ENCODE measurements at places on chromosomes 6 and 20.

GRCh38 chr20:33602826-33603590 lies 59.1 kb upstream of the C20orf144 start:
- DNase-seq = peak; percentile 40

GRCh38 chr6:31567531-31568370 lies 4.3 kb upstream of the LTA start:
- peak; percentile 83 for DNase-seq

- DNase-seq = no peak
Measured at GRCh38 chr6:11196511-11197174, 35.8 kb downstream of the NEDD9 start.

DNA sequence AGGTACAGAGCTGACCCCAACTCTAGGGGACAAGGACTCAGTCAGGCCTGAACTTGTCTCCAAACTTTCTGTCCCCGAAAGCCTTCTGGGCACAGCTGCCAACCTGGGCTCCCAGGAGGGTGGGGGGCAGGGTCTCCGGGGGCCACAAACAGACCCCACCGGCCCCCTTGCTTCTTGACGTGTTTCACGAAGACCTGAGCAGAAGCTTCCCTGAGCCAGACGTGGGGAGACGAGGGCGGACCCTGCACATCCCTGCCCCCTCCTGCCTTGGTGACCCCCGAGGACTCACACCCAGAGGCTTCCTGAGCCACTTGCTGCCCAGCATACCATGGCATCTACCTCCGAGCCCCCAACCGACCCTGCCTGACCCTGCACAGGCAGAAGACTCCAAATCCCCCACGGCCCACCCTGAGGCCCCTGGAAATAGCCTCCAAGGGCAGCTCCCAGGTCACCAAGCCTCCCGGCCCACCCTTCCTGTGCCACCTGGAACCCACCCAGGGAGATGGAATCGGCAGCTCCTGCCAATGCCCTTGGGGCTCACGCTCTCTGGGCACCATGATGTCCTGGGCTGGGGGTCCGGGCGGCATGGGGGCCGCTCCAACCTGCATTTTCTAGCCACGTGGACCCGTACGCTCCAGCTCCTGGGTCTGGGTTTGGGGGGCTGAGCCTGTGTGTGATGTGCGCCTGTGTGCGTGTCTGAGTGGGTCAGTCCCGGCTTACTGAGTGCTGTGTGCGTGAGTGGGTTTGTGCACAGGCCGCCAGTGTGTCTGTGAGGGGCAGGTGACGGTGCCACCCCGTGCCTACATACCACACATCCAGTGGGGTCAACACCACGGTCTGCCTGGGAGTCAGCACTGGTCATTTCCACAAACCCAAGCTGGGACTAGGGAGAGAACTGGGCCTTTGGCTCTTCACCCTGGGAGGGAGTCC lies 2.5 kb upstream of the PTK6 start:
- DNase-seq = no peak

GRCh38 chr6:47086051-47086770 lies 44.1 kb upstream of the ADGRF1 start:
- DNase-seq = no peak

- DNase-seq = no peak
Measured at GRCh38 chr20:62695448-62696414, 12.9 kb upstream of the NTSR1 start.

DNA sequence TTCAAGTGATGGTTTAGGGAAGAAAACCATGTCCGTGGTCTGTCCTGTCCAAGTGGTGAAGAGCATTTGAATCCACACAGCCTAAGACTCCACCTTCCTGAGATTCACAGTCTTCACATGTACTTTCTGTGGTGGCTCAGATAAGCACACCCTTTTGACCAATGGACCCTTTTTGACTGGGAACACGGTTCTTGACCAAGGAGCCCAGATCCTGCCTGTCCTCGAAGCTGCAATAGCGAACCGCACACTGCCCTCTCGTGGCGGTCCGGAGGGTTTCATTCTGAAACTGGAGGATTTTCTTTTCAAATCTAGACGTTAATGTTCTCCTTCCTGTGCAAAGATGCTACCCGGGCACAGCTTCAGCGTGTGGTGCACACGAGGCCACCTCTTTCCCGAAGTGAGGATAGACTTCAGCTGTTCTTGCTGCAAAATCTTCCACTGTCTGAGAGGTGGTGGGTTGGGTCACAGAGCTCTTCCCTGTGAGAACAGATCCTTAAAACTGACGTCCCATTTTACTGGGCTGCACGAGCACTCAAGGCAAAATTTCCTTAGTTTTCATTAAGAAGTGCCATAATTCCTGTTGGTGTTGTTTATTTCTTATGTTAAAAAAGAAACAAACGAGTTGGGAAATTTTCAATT lies 90.5 kb downstream of the SYNJ2 start:
- DNase-seq = peak; percentile 75

DNA sequence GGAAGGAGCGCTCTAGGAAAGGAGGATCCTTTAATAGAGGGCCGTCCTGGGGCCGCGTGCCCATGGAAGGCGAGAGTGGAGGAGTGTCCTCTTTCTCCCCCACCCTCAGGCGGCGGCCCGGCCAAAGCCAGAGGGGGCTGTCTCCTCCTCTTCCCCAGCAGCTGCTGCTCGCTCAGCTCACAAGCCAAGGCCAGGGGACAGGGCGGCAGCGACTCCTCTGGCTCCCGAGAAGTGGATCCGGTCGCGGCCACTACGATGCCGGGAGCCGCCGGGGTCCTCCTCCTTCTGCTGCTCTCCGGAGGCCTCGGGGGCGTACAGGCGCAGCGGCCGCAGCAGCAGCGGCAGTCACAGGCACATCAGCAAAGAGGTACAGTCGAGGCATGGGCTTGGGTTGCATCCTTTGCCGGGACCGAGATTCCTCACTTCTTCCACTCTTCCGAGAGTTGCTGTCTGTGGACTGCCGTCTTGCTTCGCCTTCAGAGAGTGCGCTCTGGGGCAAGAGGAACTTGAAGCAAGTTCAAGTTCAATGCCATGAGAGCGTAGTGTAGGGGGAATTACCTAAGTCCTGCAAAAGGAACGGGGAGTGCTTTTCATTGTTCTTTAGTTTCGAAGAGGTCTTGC lies at the start of gene LAMA2:
Gene LAMA2, plus strand, starts transcription at position 148 of the 621 bp plus-strand sequence. Its CDS starts 108 bp downstream, at position 256.
- no peak for DNase-seq

GRCh38 chr6:56420296-56420695 lies 172.9 kb upstream of the COL21A1 start:
- no peak for DNase-seq

GRCh38 chr6:20876036-20876435 lies 341.8 kb downstream of the CDKAL1 start:
- DNase-seq = peak; percentile 11

- no peak for DNase-seq
Measured at GRCh38 chr6:126048635-126049034, 62.3 kb downstream of the TRMT11 start.

- DNase-seq = peak; percentile 42
Measured at GRCh38 chr6:157763904-157764177, 59.2 kb upstream of the SNX9 start.

DNA sequence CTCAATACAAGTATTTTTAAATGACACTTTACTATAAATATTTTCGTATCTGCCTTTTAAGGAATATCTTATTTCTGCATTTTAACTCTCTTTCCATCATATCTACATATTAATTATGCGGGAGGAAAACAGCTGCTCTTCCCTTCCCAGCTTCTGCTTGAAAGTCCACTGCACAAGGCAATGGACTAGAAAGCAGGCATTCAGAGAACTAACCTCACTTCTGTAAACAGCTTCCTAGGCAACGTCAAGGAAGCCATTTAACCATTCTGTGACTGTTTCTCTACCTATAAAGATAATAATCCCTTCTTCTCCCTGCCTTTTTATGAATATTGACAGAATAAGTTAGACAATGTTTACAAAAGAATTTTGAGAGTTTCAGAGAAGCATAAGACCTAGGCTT lies 319.4 kb downstream of the BTBD9 start:
- no peak for DNase-seq

GRCh38 chr6:125752773-125753172 lies 3.3 kb downstream of the HEY2 start:
- no peak for DNase-seq

GRCh38 chr20:32515631-32516101 lies 69.5 kb downstream of the NOL4L start:
- no peak for DNase-seq

- DNase-seq = no peak
Measured at GRCh38 chr6:21827425-21828202, 234.1 kb downstream of the SOX4 start.

DNA sequence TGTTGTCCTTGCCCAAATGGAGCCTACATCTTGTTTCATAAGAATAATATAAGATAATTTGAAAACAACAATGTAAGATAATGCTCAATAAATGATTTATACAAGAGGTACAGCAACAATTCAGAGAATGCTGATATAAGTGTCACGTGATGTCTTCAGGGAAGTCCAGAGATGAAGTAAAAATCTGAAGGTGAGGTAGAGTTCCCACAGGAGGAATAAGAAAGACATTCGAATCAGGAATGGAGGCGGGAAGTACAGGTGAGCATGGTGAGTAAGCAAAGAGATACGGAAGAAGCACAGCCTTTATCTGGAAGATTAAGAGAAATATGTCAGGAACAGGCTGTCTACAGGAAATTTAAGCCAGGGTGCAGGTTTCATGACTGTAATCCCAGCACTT lies 165.9 kb upstream of the MARCKS start:
- DNase-seq = no peak

DNA sequence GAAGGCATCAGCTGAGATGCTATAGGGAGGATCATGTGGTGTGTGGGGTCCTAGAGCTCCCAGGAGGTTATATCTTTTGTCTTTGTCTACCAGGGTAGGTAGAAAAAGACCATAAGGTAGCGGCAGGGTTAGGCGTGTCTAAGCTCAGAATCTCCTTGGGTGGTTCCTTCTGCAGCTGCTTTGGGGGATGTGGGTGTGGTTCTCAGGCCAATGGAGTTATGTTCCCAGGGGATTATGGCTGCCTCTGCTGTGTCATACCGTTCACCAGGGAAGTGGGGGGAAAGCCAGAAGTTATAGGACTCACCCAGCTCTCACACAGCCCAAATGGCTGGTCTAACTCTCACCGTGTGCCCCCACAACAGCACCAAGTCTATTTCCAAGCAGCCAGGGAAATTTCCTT lies 107.4 kb upstream of the ADGRB3 start:
- no peak for DNase-seq

GRCh38 chr6:17418281-17419188 lies 25.1 kb downstream of the CAP2 start:
- DNase-seq = no peak

- DNase-seq = peak; percentile 21
Measured at GRCh38 chr6:96466147-96466863, 55.3 kb upstream of the UFL1 start.

- DNase-seq = no peak
Measured at GRCh38 chr6:43992783-43993644, 134.2 kb downstream of the MRPL14 start.

DNA sequence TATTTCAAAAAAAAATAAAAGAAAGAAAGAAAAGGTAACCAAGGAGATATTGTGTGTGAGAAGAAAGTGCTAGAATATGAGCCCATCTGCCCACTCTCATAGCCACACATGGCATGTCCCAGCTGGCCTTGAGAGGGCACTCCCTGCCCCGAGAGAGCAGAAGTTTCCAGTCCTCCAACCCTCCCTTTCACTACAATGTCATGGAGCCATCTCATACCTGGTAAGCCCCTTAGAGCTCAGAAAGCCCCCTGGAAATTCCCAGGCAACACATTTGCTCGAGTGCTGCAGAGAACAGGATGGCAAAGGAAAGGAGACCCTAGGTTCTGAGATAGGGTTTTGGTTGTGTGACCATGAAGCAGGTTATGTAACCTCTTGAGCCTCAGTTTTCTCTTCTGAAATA lies 75.8 kb upstream of the RIN2 start:
- peak; percentile 50 for DNase-seq

- DNase-seq = peak; percentile 47
Measured at GRCh38 chr6:43271103-43271815, 26.8 kb upstream of the SLC22A7 start.

DNA sequence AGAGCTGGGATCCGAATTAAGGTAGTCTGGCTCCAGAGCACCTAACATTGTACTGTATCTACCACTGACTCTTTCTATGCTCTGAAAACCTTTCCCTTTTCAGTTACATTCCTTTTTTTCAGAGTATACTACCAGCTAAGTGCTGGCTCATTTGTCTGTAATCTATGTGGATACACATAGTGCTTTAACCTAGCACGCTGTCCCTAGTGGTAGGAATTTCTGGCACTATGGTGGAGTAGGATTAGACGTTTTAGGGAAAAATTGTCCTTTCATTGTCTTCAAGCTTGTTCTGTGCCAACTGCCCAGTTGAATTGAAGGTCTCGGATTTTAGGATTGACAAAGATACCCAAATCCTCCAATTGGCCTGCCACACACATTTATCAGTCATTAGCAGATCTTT lies 259.1 kb upstream of the FERMT1 start:
- no peak for DNase-seq

DNA sequence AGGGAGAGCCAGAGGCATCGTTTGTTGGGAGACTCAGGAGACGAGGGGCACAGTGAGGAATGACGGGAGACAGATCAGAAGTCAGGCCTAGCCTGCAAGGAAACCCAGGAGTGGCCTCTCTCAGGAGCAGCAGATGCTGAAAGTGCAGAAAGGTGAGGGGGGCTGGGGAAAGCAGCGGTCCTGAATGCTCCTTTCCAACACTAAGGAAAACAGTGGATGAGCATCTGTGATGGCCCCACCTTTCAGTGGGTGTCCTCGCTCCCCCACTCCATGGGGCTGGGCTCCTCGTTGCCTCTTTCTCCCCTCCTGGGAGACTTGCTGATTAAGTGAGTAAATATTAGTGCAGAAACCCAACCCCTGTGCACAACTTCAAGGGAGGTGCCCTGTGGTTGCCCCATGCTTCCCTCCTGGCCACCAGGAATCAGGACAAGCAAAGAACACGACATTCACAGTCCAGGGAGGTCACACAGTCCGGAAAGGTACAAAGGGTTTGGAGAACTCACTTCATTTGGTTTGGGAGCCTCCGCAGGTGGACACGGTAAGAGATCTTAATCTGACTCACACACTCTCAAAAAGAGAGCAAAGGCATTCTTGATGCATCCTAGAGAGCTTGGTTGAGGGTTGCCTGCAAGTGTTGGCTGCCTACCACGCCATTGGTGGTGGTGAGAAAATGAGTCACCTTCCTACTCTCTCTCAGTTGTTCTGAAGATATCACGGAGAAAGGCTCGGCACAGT lies 9.7 kb upstream of the BPIFB1 start:
- DNase-seq = no peak

DNA sequence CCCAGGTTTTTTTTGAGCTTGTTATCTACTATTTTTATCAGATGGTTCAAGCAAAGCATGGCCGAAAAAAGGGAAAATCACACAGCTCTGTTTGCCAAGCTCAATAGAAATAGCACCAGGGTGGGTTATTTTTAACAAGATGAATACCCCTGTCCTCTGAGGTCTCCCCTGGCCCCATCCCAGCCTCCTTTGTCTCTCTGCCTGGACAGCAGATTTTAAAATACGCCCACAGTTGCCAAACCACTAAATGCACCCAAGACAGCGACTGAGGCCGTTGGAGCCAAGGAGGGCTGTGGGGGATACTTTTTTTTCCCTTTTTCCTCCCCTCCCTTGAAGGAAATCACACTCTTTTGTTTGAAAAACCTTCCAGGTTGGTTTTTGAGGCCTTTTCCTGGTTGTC lies 106.6 kb downstream of the VEGFA start:
- no peak for DNase-seq

GRCh38 chr6:8506126-8506525 lies 70.8 kb upstream of the SLC35B3 start:
- DNase-seq = no peak

All from GM12865 (cell line).